ENCODE measurements at places on chromosomes 11 and 22. TPM values are rescaled to one million over a fixed set of nuclear protein-coding genes. Genes with fewer than 3 reads are reported as not detected.

DNA sequence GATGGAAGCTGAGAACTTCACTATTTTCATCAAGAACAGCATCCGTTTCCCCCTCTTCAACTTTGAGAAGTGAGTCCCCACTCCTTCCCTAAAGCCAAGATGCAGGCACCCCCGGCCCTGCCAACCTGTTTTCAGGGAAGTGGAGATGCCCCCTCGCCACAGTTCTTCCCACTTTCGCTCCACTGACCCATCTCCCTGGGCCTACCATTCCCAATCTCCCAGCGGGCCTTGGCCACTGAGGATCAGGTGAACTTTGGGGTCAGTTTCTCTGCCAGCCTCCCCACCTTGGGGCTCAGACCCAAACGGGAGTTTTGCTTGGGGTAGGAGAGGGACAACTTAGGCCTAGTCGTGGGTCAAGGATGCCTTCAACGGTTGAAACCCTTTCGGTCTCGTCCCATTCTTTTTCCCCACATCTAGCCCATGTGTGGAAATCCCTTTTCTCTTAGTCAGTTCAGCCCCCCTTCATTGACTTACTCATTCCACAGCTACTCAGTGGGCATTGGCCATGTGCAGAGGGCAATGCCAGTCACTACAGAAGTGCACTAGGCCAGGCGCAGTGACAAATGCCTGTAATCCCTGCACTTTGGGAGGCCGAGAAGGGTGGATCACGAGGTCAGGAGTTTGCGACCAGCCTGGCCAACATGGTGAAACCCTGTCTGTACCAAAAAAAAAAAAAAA is 10.6 kb downstream of the P2RX3 start:
- no peak for DNase-seq

OR5A1 gene
- polyA plus RNA-seq: not detected

DNA sequence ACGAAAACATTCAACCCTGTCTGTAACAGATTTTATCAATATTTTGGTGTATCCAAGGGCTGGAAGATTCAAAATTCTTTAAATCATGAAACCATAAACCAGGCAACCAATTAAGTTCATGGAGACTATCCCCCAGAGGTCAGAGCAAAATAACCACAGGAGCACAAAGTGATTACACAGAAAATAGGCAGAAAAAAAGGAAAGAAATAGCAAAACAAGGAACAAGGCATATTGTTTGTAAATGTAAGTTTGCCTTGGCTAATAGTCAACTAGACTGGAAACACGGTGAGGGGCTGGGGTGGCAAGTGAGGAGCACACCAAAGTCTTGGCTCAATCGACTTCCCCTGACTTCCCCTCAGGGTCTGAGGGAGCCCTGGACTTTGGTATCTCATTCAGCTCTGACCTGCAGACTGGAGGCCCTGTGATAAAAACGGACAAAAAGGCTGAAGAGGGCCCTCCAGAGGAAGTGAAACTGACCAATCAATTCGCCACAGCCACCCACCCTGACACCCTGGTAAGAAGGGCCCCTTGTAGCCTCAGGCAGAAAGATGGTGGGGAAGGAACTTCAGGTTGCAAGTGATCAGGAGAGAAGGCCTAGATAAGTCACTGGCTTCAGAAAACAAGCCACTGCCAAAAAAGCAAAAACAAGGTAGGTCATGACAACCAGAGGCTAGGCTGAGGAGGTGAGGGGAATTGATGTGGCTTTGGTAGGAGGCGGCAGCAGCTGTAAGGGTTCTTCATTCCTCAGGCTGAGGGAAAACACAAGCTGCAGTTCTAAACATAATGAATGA is 1.8 kb downstream of the SIK3 start:
- peak; percentile 45 for DNase-seq

DNA sequence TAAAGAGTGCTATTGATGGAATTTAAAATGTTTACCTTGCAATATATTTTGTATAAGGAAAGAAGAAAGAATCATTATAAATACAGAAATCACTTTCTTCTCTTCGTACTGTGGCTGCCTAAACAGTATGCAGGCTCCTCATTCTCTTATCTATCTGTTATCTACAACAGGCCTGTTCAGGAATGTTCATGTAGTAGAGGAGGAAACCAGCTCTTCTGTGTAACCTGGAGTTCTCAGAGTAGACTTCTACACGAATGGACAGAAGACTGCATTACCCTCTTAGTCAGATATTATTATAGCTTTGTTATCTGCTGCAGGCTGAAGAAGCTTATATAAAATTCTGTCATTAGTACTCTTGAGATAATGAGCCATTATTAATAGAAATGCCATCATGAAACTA is 1225.9 kb upstream of the CNTN5 start:
- DNase-seq: no peak

GRCh38 chr11:90326647-90327046 is 103.8 kb upstream of the CHORDC1 start:
- no peak for DNase-seq

SOX6 gene
- not detected for polyA plus RNA-seq

DNA sequence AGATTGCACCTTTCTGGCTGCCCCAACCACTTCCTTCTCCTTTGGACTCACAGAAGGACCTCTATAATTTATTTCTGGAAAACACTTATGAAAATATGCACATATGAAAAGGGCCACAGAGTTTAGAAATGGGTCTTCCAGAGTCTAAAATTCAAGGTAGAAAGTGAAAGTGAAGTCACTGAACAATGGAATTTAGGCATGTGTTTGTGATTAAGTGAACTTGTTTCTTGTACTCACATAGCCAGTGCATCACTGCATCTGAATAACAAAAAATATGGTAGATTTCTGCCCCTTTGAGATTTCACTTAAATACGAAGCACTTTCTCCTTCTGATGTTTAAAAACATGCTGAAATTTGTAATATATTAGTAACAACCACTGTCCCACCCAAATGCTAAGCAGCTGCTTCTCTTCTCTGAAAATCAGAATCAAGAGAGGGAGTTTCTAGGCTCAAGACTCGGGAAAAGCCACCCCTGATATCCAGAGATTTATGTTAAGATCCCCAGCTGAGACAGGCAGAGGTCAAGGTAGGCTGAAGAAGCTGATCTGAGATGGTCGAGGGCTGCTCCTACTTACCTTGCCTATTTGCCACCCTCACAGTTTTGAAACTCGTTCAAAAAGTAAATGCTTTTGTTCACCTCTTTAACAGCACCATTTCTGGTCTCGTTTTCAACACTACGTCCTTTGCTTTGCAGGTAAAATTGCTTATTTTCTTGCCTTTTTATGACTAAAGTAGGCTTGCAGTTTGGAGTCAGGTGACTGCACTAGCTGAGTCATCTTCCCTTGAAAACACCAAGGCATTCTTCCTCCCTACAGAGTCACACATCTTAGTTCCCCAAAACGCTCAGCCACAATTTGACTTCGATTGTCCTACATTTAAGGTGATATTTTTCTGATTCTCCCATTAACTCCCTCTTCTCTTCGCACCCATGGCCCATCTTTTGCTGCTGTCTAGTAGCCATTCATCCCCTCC is at the start of gene XKR3:
Gene XKR3 (minus strand): TSS at position 696 of the 972 bp plus-strand sequence. CDS start 17,338 bp downstream, outside the sequence.
- no peak for DNase-seq

- no peak for DNase-seq
Measured at GRCh38 chr11:132859306-132859705, 673.0 kb downstream of the OPCML start.

PATE4 gene
- polyA plus RNA-seq: not detected

PTPRJ gene
- polyA plus RNA-seq: 19.0 TPM

DNA sequence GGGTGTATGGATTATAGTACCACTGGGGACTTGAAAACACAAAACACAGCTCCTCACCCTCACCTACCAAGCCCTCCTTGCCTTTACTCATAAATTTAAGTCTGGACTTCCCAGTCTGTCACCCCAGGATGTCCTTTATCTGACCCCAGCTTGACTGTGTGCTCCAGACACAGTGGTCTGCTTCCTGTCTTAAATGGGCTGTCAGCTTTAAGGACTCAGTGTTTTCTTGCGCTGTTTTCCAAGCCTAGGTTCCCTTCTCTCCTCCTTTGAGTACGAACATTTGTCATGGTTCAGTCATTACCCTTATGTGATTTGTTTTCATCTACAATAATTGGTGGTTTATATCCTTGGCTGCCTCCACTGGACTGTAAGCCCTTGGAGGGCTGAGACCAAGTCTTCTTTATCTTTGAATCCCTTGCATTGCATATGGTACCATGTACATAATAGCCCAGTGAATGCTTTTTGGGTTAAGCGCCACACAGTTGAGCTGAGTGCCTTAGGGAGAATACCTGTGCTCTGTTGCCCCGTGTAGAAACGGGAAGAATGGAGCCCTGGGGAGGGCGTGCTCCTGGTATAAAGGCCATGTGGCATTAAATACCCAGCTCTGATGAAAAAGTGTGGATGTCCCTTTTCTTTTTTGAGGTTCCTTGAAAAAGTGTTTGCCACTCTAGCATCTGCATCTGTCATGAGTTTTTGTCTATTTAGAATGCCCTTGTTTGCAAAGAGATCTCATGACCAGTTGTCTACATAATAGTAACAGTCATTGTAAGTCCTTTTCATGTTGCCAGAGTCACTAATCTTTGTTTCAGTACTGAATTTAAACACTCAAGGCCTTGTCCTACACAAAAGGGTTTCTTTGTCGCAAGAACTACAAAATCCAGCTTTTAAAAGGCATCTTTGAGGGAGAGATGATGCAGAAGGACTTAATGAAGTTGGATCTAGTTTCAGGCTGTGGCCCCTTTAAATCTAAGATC is 14.0 kb downstream of the PANX1 start:
- no peak for DNase-seq

- no peak for DNase-seq
Measured at GRCh38 chr22:29351891-29352290, 36.4 kb upstream of the RASL10A start.

DNA sequence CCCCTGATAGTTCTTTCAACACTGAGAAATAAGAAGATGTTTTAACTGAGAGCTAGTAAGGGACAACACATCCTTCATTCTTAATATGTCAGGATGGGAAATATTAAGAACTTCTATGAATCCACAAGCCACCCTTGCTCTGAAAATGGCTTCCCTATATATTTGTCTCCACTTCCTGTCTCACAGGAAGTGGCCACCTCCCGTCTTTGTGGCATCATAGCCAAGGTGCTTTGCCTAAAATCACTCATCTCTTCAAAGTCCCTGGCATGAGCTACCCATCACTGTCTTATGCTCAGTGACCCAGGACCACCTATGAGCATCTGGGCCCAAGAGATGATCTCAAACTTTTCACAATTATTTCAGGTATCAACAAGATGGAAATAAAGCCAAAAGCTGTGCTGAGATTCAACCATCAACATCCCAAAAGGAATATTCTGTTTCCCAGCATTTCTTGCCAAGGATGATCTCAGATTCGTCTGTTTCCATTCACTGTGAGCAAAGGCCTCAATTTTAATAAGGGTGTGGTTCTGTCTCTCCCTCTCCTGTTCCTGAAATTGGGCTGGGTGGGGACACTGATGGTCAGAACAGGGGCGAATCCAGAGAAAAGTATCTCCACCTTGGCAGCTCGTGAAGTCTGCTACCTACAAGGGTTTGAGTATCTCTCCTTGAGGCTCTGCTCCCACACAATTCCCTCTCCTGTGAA is 493.9 kb downstream of the MN1 start:
- no peak for DNase-seq

- no peak for DNase-seq
Measured at GRCh38 chr11:27882066-27882697, 181.9 kb upstream of the BDNF start.

- no peak for DNase-seq
Measured at GRCh38 chr11:119505071-119505470, 82.1 kb upstream of the THY1 start.

DNA sequence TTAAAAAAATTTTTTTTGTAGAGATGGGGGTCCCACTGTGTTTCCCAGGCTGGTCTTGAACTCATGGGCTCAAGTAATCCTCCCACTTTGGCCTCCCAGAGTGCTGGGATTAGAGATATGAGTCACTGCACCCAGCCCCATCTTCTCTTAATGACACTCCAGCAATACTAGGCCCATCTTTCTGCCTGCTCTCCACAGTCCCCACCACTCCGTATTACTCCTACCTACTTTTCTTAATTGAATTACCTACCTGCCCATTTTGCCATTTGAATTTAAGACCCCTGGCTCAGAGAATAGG is 2.0 kb upstream of the STIM1 start:
- DNase-seq: no peak

DNA sequence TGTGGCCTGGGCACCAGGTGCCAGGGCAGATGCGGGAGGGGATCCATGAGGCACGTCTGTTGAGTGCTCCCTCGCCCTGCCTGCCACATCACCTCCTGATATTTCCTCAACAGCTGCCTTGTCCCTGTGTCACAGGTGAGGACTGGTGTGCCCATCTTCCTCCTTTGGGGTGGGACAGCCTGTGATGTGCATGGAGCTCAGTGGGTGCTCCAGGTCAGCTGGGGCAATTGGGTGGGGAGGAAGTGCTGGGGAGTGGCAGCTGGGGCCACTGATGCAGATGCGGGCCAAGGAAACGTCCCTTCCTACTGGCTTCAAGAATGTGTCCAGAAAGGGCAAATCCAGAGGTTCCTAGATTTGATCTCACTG is 83.6 kb downstream of the MORC2 start:
- DNase-seq: no peak

DNA sequence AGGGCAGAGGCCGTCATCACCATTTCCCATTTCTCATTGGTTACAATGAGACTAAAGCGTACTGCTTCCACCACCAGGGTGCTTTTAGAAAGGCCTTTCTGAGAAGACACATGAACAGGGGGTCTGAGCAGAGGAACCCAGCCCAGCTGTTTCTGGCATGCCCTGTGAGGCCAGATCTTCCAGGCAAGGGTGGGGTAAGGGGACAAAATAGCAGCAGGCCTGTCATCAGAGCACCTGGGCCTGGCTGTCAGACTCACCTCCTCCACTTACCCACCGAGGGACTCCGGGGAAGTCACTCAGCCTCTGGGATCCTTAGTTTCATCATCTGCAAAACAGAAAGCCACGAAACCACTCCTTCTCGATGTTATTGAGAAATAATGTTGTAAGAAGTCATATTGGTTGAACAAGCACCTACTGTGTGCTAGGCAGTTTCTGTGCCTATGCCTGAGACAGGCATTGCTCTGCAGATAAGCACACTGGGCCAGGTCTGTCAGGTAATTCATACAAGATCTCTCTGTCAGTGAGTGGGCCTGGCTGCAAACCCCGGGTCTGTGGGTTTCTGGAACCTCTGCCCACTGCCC is 8.8 kb upstream of the WNT11 start:
- DNase-seq: no peak

FAM83F gene
- polyA plus RNA-seq: not detected

GRCh38 chr11:123404676-123405075 is 25.4 kb upstream of the GRAMD1B start:
- no peak for DNase-seq

GRCh38 chr11:126465573-126466188 is 110.2 kb downstream of the ST3GAL4 start:
- peak; percentile 46 for DNase-seq

KRTAP5-2 gene
- not detected for polyA plus RNA-seq

DNA sequence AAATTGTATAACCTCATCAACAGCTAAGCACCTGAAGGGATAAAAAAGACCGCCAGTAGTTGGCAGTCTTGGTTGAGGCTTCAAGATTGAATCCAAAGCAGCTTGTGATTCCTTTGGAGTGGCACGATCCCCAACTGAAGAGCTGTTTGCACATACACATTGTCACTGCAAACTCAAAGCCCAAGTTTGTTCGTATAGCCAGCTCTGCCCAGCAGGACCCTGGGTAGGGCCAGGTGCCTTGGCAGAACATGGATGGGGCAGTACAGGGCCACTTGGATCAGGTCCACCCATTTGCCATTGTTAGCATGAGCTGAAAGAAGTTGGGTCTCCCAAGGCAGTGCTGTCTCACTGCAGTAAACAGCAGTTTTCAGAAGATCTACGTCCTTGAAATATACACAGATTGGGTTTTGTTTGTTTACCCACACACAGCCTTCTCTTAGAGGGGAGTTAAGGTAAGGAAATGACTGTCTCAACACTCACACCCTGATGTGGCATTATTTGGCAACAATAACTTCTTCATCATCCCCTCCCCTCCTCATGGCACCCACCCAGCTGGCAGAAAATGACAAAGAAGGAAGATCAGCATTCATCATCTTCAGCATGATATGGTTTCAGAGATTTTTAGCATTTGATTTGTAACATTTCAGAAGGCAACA is 132.9 kb downstream of the COMMD9 start:
- no peak for DNase-seq
